ENCODE measurements at places on chromosomes 1 and 21.

GRCh38 chr1:189803364-189803763, 674.3 kb downstream of the BRINP3 start:
- DNase-seq: no peak

GRCh38 chr1:229253151-229253974, 17.5 kb upstream of the RAB4A start:
- peak; percentile 34 for DNase-seq

GRCh38 chr1:192901500-192901899, 92.7 kb downstream of the RGS2 start:
- no peak for DNase-seq

- no peak for DNase-seq
Measured at GRCh38 chr1:8667869-8668594, 149.4 kb downstream of the RERE start.

DNA sequence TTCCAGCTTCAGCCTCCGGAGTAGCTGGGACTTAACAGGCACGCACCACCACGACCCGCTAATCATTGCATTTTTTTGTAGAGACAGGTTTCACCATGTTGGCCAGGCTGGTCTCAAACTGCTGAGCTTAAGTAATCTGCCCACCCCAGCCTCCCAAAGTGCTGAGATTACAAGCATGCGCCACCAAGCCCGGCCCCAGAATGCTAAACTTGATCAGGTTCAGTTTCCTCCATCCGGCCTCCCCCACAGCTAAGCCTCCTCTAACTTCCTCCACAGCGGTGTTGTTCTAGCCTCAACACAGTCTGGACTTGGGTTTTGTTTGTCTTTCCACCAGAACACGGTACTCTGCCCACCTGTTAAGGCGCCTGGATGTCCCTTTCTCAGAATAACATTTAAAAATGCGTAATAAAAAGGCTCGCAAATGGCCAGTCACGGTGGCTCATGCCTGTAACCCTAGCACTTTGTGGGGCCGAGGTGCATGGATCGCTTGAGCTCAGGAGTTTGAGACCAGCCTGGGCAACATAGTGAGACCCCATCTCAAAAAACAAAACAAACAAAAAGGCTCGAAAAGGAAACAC, 2.4 kb downstream of the PARP1 start:
- peak; percentile 26 for DNase-seq

- no peak for DNase-seq
Measured at GRCh38 chr1:212774584-212774983, 17.0 kb downstream of the NSL1 start.

GRCh38 chr1:37342736-37343135, 131.6 kb upstream of the ZC3H12A start:
- DNase-seq: no peak

- DNase-seq: peak; percentile 40
Measured at GRCh38 chr21:33587792-33588484, 546 bp downstream of the DONSON start.

DNA sequence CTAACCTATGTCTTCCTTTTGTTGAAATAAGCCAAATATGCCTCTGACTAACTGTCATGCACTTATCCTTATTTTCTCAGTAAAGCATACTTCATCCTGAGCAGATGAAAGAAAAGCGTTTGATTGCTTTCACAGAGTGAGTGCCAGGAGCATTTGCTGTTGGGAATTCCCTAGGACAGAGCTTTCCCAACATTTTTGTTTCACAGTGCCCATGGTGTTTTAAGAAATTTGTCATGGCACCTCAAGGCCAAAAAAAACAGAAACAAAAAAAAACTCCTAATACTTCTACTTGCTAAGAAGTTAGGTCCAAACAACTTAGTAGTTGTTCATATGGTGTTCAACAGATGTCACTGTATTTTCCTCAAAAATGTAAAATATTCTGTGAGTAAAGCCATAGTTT, 120.8 kb upstream of the BMP8A start:
- no peak for DNase-seq

DNA sequence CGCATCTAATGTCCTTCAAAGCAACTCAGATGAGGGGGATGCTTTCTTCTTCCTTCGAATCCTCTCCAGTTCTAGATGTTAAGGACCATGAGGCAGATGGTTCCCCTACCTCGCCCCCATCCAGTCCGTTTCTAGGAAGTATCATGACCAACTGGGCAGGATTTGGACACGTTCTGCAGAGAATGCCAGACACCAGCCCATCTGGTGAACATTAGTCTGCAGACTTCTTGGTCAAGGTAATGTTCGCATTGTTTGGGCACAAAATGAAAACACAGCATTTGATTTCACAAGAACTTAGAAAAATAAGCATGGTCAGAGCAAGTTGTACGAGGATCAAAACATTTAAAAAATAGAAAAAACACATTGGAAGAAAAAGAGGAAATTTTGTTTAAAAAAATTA, 25.4 kb upstream of the ADARB1 start:
- no peak for DNase-seq

GRCh38 chr1:39833121-39833520, 44.5 kb upstream of the BMP8B start:
- DNase-seq: no peak

DNA sequence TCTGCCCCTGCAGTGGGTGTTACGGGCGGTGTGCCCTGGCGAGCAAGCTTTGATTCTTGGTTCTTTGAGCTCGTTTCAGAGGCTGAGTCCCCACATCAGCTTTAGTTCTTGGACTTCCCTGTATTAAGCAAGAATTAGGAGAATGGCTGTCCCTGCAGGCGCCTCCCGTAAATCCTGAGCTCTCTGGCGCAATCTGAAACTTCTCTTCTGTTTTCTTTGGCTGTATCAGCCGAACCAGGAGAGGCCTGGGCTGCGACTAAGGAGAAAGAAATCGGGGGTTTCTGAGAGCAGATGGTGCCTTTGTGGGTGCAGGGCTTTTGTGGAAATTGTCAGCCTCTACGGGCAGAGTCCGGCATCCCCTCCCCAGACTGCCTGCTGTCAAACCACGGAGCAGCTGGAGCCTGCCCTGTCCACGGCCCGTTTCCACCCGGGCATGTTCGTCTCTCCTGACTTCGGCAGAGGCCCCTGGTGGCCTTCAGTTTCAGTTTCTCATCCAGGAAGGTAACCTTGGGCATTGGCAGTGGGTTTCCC, 17.9 kb downstream of the CSTB start:
- DNase-seq: no peak

DNA sequence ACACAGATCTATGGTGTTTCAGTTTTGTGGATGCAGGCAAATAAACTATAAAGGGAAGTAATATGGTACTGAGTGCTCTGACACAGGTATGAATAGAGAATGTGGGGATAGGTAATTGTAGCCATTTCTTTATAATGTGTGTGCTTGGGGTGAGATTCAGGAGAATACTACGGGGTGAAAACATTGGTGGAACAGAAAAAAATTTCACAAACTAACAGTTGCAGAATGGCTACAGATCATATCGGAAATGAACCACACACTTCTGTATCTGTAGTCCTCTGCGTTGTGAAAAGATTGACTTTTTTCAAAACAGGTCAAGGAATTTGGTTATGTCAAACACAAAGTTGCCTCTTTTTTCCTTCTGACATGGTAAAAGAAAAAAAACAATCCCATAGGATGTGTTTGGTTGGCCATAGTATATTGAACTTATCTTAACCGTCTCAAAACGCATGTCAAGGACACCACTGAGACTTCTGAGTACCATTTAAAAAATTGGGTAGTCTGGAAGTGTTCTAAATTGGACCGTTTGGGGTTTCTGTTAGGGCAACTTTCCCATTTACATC, 1.1 kb upstream of the CDC73 start:
- no peak for DNase-seq

DNA sequence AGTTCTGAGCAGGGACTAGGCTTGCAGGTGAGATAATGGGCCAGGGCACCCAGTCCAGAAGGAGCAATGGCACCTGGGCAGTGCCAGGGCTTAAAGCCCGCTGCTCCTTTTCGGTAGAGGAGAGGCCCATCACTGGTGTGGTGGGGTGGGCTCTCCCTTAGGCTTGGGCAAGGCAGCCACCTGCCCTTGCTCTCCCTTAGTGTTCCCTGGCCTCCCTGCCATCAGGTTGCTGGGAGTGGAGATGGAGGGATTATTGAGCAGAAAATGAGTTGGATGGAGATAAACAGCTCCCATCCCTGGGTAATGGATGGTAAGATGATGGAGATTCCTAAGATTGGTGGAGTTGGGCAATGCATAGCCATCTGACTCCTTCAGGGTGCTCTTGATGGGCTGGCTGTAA, 7.9 kb downstream of the MYOG start:
- no peak for DNase-seq

Measured in CD4-positive, alpha-beta T cell treated with Interleukin-6 for 4 hours (primary cell).